Natural killer cell (primary cell): ENCODE measurements at places on chromosomes 16 and 17.

GRCh38 chr16:81817789-81818567, 38.9 kb downstream of the PLCG2 start:
- no peak overlapping the region for H3K4me3 ChIP-seq
- no peaks in the 10 kb centered on the region for H3K27me3 ChIP-seq
- peaks cover 97% of the 10 kb centered on the region for H3K4me1 ChIP-seq
- peak; percentile 68 for DNase-seq
- peak overlapping the region; percentile 99 for H3K27ac ChIP-seq

DNA sequence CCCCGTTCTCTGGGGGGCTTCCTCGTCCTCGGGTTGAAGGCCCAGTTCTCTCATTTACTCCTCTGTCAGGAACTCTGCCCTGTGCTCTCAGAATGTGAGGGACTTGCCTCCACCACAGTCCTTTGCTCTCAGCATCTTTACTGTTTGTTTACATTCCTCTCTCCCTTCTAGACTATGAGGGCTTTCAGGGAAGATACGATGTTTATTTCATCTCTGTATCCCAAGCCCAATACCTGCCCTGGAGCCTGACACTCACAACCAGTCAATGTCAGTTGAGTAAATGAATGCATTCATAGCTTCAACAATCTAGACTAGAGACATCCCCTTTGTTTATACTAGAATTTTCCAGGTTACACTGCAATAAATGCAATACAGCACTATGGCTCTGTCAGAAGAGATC, 409.6 kb upstream of the CDH11 start:
- no peak for DNase-seq
- no peaks in the 10 kb centered on the region for H3K36me3 ChIP-seq
- H3K27me3 ChIP-seq, result no peaks in the 10 kb centered on the region
- no peak overlapping the region for H3K4me3 ChIP-seq
- no peaks in the 10 kb centered on the region for H3K4me1 ChIP-seq

- DNase-seq, result no peak
- H3K36me3 ChIP-seq, result no peaks in the 10 kb centered on the region
- no peaks in the 10 kb centered on the region for H3K27me3 ChIP-seq
- no peak overlapping the region for H3K4me3 ChIP-seq
- H3K27ac ChIP-seq, result no peak overlapping the region
Observed at GRCh38 chr17:59376506-59376905, 45.1 kb downstream of the YPEL2 start.

- no peaks in the 10 kb centered on the region for H3K27me3 ChIP-seq
- no peaks in the 10 kb centered on the region for H3K4me1 ChIP-seq
- no peak for DNase-seq
- H3K36me3 ChIP-seq, result no peaks in the 10 kb centered on the region
- no peak overlapping the region for H3K27ac ChIP-seq
Observed at GRCh38 chr17:41444186-41444585, 3.4 kb upstream of the KRT38 start.

GRCh38 chr17:40069751-40070708, 7.3 kb downstream of the THRA start:
- H3K4me3 ChIP-seq, result no peak overlapping the region
- H3K27me3 ChIP-seq, result no peaks in the 10 kb centered on the region
- H3K27ac ChIP-seq, result peak overlapping the region; percentile 71
- peak; percentile 75 for DNase-seq
- H3K4me1 ChIP-seq, result peaks cover 76% of the 10 kb centered on the region
